ENCODE measurements at places on chromosomes 11 and 22.

- DNase-seq = no peak
These were observed 84.3 kb downstream of the MSANTD4 start for GRCh38 chr11:105937738-105938137.

DNA sequence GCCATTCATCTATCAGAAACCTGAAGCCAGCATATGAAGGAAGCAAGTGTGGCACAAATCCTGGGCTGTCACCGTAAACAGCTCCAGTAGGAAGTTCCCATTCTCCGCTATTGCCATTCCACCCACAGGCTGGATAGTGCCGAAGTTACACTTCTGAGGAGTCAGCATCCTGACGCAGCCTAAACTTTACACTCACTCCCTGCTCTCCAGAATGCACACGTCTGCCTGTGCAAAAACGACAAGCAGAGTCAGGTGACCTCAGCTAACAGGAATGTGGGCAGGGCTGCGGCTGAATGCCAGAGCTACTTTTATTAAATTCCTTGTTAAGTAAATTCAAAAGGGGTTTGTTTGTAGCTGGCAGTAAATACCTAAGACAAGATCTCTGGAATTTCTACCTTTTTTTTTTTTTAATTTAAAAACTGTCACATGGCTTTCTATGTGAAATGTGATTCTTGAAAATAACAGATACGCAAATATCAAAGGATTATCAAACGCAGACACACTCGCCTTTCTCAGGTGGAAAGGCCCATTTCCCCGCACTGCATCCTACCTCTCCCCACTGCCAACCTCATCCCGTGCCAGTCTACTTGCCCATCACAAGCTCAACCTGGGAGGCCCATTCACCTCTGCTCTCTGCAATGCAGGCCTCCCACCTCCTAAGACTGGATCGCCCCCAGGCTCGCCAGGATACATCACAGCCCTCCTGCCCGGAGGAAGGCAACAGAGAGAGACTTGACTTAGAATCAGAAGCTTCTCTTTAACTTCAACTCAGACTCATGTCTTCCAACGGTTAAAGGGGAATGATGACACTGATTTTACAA is 33.5 kb downstream of the NFRKB start:
- no peak for DNase-seq

GRCh38 chr11:17388609-17389210 is at the start of gene KCNJ11:
TSS of gene KCNJ11 (minus strand) at chr11:17388659. CDS start at chr11:17388091, 568 bp downstream.
- no peak for DNase-seq

DNA sequence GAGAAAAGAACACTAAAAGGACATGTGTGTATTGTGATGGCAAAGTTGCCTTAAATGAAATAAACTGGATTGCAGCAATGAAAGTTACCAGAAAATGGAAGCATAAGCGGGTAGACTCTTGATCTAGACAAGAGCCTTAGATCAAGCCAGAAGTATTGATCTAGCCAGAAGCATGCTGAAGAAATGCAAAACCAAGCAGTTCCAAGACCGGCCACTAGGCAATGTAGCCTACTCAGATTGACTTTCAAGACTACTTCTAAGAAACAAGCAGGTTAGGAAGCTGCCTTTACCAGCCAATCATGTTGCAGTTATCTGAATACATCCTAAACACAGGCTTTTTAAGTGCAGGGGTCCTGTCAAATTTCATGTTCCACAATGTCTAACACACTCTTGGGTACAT is 54.6 kb downstream of the KCNA4 start:
- DNase-seq = no peak

GRCh38 chr11:32080361-32080980 is 10.4 kb upstream of the RCN1 start:
- no peak for DNase-seq

GRCh38 chr22:44881624-44882023 is 128.2 kb downstream of the PHF21B start:
- no peak for DNase-seq

DNA sequence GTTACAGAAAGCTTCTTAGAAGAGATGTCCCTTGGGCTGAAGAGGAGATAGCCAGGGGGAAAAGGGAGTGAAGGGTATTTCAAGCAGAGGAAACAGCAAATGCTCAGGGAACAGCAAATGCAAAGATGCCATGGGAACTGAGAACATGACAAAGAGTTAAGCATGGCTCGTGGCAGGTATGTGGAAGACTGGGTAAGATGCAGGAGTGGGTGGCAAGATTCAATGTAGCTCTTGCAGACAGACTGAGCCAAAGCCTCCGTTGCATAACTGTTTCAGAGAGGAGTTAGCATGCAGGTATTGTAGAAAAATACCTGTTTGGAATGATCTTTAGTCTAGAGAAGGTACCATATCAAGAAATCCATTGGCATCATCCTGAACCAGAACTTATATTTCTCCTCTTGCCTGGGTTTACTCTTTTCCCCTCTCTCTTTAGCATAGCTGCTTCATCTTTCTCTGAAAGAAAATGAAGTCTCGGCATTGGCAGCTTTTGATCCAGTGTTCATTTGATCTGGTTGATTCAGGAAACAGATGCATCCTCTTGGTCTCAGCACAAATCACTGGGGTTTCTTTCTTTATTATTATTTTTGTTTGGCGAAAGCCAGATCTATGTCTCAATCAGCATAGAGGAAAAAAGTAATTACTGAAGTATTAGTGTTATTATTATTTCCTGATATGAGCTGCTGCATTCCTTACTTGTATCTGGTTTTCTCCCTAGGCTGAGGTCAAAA is 41.7 kb upstream of the NUP160 start:
- DNase-seq = no peak

GRCh38 chr11:17314232-17314547 is 37.4 kb upstream of the NCR3LG1 start:
- DNase-seq = no peak

DNA sequence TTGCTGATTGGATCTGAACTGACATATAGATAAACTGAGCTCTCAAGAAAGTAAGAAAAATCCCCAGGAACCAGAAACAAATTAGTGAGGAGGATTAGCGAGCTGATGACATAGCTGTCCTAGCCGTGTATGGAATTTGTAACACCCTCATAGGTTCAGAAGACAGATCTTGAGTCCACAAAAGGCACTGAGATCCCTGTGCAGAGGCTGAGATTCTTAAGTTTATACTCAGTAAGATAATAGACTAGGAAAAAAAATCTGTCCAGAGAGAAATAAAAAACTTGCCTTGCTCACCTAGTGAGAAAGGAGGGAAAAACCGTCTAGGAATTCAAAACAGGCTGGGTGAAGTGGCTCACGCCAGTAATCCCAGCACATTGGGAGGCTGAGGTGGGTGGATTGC is 4.6 kb downstream of the NUMA1 start:
- no peak for DNase-seq

- DNase-seq = no peak
These were observed 6.9 kb upstream of the MS4A14 start for GRCh38 chr11:60389279-60389910.

DNA sequence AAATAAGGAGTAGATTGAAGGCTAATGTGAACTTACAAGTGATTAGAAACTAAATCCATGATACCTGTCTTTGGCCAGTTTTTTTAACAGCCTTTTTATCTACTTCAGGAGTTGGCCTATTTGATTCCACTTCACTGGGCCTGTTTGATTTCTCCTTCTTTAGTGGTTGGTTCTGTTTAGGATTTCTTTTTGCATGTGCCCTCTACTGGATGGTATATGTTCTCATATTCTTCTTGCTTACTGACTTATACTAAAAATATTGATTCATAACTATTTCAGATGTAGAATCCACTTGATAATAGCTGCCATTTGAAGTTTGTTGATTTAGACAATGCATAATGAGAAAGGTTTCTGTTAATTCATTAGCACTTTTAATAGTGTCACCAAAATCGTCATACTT is 53.9 kb downstream of the USP47 start:
- no peak for DNase-seq

- DNase-seq = peak; percentile 23
These were observed 43.9 kb downstream of the BIRC2 start for GRCh38 chr11:102390667-102391465.

DNA sequence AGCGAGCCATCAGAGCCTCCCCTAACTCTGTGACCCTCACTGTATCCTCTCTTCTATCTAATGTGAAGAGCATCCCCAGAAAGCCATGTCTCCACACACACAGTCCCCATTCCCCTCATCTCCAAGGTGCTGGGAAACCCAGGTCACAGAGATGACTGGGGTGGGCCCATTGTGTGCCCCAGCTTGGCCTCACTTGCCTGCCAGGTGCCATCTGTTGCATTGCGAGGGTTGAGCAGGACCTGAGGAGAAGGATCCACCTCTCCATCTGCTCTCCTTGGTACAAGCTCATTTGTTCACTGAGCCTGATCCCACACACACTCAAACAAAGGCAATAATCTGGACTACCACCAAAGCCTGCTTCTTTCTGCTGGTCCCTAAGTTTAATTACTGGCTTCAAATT is 118.8 kb downstream of the SPATA19 start:
- no peak for DNase-seq

DNA sequence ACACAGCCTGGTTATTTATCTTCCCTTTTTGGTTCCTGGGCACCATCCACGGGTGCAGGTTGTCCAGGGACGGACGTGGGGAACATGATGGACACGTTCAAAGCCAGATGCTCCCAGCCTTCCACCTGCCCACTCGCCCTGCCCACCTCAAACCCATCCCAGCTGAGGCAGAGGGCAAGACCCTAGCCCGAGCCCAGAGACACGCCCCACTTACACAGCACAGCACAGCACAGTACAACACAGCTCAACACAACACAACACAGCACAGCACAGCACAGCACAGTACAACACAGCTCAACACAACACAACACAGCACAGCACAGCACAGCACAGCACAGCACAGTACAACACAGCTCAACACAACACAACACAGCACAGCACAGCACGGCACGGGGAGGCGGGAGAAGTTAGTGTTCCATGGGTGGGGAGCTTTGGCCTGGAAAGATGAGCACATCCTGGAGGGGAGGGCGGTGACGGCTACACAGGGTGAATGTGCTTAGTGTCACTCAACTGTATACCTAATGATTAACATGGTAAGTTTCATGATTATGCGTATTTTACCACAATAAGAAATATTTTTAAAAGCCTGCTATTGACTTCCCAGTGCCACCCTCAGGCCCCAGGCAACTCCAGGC is 1507.5 kb downstream of the BRD1 start:
- DNase-seq = no peak

- DNase-seq = no peak
These were observed 3.6 kb downstream of the ZFTA start for GRCh38 chr11:63764679-63765647.

- DNase-seq = no peak
These were observed 34.1 kb downstream of the SERGEF start for GRCh38 chr11:17978553-17979287.

DNA sequence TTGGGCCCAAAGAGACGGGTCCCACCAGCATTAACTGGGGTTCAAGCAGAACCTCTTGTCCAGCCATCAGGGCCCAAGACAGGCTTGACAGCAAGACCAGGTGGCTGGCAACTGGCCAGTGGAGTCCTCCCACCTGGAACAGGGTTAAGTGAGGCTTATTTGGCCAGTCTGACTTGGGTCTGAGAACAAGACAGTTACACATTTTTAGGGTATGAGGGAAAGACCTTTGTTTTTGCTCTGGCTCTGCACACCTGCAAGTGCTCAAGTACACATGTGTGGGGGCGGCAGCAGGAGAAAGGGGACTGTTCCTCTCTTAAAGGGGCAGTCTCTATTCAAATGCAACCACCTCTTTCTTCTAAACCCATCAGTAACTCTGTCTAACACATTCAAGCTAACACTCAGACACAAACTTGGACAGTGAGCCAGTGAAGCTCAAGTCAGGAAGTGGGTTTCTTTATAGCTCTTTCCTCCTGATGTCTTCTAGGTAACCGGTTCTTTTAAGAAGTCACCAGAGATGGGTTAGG is 116.2 kb downstream of the ETS1 start:
- DNase-seq = no peak

- no peak for DNase-seq
These were observed 8.6 kb upstream of the OR56B1 start for GRCh38 chr11:5727691-5728090.

DNA sequence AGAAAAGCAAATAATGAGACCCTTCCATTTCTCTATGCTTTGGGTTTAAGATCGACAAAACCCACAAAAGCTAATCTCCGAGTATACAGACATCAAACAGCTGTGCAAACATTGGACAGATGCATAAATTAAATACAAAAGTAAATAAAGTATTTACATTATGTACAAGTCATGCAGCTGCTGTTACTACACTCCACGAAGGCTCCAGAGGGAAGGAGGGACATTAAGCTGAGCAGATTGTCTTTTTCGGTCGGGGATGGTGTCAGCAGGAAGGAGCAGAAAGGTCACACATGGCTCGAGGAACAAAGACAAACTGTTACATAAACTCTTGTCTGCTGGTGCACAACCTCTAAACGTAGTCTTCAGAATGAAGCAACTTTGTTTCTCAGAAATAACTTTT is 88.8 kb upstream of the BARX2 start:
- DNase-seq = no peak

DNA sequence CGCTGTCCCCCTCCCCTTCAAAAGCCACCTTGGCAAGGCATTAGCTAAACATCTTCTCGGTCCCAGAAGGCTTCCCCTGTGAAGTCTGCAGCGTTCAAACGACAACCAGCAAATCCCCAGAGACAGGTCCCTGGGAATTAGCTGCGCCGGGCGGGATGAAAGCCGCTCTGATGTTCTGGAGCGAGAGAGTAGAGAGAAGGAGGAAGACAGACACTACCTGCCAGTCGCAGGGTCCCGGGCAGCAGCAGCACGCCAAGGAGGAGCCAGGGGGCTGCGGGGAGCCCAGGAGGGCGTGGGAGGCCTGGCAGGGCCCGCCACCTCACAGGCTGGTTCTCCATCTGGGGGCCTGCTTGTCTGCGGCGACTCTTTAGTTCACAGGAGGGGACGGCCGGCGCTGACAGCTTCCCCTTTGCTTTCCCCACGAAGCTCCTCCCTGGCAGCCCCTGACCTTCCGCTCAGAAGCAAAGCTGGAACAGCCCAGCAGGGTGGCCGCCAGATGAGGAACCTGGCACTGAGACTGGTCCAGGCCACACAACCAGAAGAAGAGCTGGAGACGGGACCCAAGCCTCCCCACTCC is at the start of gene NFAM1:
NFAM1 (minus strand) TSS at position 384 of the 577 bp plus-strand sequence; CDS start at position 338, 46 bp downstream.
- no peak for DNase-seq

- DNase-seq = no peak
These were observed 48.2 kb downstream of the NECTIN1 start for GRCh38 chr11:119680541-119681360.

- DNase-seq = no peak
These were observed 1.8 kb downstream of the ADSL start for GRCh38 chr22:40348025-40348658.

DNA sequence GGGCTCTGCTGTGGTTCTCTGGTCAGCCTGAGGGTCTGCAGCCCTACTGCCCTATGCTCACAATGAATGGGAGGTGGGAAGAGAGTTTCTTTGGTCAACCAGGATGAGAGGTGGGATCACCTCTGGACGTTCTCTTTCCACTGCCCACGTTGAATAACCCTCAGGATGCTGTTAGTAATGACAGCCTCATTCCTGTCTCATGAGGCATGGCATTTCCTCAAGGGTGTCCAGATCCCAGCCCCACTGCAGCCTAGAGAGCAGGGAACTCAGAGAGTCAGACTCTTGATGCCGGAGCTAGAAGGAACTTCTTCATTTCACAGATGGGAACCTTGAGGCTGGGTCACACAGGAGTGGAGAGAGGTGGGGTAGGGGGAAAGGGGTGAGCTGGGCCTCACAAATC is 196.0 kb downstream of the CEP164 start:
- no peak for DNase-seq

- DNase-seq = no peak
These were observed 32.5 kb upstream of the LARGE1 start for GRCh38 chr22:33952776-33953175.

Measured in stimulated activated CD4-positive, alpha-beta T cell treated with anti-CD3 and anti-CD28 coated beads, TNF-alpha, amount 100 ng/mL, for 4 hours (primary cell).